ENCODE measurements at places on chromosomes 4 and X. TPM values are rescaled to one million over a fixed set of nuclear protein-coding genes. Genes with fewer than 3 reads are reported as not detected.

The VBP1 gene
- 27.2 TPM for total RNA-seq

The FAM236A gene
- not detected for total RNA-seq

The EFHC2 gene
- not detected for total RNA-seq

The PF4V1 gene
- not detected for total RNA-seq

The DRD5 gene
- total RNA-seq: not detected

The TMSB15A gene
- total RNA-seq: not detected

The CETN2 gene
- 28.8 TPM for total RNA-seq

The USP53 gene
- total RNA-seq: 126 TPM

The DCHS2 gene
- 2.0 TPM for total RNA-seq

The FBXO8 gene
- 50.8 TPM for total RNA-seq

The RAB9B gene
- 0.60 TPM for total RNA-seq

DNA sequence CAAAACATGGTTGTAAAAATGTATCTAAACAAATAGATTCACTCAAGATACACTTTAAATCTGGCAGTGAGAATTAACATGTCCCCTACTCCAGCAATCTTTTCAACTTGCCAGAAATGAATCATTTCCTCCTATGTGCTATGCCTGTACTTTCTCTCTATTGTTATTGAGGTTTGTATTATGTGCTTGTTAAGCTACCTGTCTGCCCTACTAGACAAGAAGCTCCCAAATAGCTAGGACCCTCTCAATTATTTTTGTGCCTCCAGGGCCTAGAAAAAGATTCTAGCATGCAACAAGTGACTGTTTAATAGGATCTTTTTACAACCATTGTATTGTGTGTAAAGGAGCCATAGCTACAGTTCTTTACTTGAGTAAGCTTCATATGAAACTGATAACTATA, 3.5 kb upstream of the SAP30 start:
- DNase-seq: no peak

DNA sequence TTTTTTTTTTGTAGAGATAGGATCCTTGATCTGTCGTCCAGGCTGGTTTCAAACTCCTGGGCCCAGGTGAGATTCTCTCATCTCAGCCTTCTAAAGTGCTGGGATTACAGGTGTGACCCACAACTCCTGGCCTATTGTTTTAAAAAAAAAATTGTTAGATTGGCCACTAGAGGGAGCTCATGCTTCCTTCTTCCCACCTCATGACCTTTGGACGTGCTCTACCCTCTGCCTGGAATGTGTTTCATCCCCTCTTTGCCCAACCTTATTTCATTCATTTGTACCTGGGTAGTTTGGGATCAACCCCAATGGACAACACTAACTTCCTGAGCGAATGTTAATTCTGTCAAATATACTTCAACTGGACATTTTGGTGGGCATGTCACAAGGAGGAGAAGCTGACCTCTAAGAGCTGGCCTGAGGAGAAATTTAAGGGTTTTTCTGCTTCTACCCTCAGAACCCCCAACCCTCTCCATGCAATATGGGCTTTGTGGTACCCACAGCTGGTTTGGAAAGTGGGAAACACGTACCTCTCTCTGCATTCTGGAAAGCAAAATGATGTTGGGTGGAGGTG, 6.4 kb downstream of the PPEF2 start:
- no peak for DNase-seq

- DNase-seq: no peak
Measured at GRCh38 chr4:71004281-71004851, 10.9 kb downstream of the DCK start.

GRCh38 chr4:3598695-3599227, 66.5 kb upstream of the LRPAP1 start:
- DNase-seq: no peak

DNA sequence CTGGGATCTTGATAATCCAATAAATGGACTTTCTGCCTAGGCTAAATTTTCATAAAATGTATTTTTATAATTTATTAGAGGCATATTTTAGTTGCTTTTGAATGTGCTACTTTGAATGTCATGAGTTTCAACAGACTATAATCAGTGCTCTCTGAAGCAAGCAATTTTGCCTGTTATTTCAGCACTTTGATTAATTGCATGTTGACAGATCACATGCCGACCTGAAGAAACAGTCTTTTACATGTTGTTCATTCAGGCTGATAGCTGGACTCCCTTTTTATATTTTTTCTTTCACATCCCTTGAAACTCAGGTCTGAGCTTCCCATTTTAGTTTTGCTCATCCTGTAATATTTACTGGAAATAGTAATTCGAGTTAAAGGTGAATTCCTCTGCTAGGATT, 341.0 kb downstream of the NAP1L3 start:
- DNase-seq: no peak

- DNase-seq: no peak
Measured at GRCh38 chr4:89800012-89800516, 36.9 kb downstream of the SNCA start.

DNA sequence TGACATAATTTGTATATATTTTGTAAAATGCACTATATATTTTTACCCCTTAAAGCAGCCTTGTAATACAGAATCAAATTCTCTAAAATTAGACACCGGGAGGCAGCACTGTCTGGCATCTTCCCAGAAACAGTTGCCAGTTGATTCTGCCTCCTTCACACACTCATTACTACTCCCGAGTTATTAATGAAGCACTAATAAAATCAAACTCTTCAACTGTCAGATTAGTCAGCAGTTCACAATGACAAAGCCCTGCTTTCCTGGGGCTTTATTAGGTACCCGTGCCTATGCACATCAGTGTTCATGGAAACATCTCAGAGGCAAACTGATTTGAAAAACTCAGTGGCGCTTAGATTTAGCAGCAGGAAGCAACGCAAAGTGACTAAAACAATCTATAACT, 103.5 kb upstream of the VEGFC start:
- no peak for DNase-seq

- no peak for DNase-seq
Measured at GRCh38 chr4:2363056-2363721, 55.3 kb downstream of the ZFYVE28 start.

DNA sequence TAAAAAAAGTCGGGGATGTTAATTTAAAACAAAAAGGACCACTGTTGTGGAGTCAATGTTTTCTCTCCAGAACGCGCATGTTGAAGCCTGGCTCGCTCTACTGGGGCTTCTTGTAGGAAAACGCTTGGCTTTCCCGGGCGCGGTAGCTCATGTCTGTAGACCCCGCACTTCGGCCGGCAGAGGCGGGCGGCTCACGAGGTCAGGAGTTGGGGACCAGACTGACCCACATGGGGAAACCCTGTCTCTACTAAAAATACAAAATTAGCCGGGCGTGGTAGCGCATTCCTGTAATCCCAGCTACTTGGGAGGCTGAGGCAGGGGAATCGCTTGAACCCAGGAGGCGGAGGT, 15.6 kb downstream of the NELFA start:
- DNase-seq: no peak

DNA sequence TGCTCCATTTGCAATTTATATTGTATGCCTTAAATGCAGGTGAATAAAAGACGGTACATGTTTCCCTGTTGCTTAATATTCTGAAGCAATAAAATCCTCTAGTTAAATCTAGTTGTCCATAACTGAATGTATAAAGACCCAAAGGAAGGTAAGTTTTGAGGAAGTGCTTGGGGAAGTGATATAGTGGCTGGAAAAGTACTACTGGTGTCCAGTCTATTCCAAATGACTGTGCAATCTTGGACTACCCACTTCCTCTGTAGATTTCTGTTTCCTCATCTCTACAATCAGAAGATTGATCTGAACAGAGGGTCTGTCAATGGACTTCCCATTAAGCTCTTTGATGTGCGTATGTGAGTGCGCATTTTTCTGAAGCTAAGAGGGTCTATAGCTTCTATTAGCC, 17.0 kb downstream of the SNCA start:
- DNase-seq: no peak

DNA sequence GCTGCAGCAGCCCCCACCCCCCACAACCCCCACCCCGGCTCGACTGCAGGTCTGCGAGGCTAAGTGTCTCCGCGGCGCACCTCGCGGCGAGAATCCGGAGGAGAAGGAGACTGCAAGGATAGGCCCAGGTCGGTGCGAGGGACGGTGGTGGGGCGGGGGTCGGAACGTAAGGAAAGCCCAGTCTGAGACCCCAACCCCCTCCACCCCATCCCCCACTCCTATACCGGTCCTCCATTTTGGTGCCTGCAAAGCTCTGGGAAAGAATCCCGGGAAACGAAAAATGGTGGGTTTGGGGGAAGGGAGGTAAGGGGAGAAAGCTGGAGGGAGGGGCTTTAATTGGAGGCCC, 614 bp downstream of the BEX3 start:
- no peak for DNase-seq

- no peak for DNase-seq
Measured at GRCh38 chr4:1721666-1722550, 587 bp downstream of the TACC3 start.

- no peak for DNase-seq
Measured at GRCh38 chr4:136893573-136893972, 638.7 kb downstream of the PCDH18 start.

DNA sequence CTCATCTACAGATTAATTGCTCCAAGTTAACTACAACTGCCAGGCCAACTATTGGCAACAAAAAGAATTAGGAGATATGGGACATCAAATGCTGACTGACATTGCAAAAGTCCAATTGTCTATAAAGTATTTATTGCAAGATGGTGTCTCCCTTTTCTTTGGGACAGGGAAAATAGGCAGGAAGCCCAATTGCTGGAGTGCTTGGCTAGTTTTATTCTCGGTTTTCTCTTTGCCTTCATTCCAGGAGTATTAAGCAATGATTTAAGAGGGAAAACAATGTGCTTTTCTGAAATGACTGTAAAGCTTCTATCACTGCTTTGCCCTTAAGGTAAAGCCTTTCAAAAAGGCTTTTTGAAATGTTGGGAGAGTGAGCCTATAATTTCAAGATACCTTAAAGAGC, 62.8 kb upstream of the DIAPH2 start:
- no peak for DNase-seq

DNA sequence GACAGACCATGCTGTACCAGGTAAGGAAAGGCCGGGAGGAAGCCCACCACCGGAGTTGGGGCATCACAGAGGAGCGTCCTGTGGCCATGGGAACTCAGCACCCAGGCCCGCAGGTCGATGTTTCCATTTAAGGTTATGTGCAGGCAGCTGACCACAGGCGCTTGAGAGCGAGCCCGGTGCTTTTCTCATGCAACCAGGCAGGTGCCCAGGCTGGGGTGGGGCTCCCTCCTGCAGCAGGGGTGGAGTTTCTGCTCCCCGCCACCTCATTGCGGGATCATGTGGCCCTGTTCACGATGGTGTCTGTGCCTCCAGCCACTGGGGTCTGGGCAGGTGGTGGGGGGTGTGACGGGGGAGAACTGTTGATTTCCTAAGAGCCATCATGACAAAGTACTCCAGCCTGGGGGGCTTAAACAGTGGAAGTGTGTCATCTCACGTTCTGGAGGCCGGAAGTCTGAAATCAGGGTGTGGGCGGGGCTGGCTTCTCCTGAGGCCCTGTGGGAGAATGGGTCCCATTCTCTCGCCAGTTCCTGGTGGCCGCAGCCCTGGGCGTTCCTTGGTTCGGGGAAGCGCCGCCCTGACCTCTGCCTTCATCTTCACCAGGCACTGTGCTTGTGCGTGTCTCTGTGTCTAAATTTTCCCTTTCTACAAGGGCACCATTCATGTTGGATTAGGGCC, 60.9 kb downstream of the CPZ start:
- no peak for DNase-seq

DNA sequence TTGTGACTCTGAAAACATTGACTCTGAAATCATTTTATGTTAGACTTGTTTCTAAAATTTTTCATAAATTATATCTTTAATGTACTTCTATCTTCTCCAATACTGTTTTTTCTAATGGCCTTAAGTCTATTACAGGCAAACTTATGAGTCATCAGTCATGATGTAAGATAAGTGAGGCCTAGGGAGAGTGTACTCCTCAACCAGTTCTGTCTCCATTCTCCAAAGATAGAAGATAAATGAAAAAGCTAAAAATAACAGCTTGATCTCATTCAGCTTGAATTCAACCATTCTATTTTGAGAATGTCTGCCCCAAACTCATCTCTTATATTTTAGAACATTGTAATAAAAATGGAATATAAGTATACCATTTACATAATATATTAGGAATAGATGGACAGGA, 34.5 kb downstream of the STBD1 start:
- no peak for DNase-seq

DNA sequence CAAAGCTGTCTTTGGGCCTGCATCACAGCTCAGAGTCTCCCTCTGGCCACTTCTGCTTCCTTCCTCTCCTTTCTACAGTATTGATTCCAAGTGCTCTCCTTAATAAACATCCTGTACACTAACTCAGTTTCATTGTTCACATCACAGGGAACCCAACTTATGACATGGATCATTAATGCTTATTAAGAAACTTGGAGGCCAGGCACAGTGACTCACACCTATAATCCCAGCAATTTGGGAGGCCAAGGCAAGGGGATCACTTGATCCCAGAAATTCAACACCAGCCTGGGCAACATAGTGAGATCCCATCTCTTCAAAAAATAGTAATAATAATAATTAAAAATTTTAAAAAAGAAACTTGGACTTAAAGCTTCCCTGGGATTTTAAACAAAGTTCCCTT, 89.2 kb upstream of the EFHC2 start:
- no peak for DNase-seq

GRCh38 chr4:47488706-47489105, 3.6 kb downstream of the ATP10D start:
- no peak for DNase-seq

- no peak for DNase-seq
Measured at GRCh38 chr4:7105276-7105675, 37.4 kb upstream of the GRPEL1 start.

GRCh38 chr4:94516067-94516466, 64.3 kb downstream of the PDLIM5 start:
- no peak for DNase-seq

GRCh38 chrX:82757614-82758013, 750.5 kb upstream of the POU3F4 start:
- no peak for DNase-seq

DNA sequence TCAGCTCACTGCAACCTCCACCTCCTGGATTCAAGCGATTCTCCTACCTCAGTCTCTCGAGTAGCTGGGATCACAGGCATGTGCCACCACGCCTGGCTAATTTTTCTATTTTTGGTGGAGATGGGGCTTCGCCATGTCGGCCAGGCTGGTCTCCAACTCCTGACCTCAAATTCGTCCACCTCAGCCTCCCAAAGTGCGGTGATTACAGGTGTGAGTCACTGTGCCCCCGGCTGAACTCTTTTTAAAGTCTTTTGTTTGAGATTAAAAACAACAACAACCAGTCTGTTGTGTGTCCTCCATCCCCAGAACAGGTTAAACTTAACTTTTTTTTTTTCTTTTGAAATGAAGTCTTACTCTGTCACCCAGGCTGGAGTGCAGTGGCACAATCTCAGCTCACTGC, 36.3 kb upstream of the RBPJ start:
- no peak for DNase-seq

- no peak for DNase-seq
Measured at GRCh38 chrX:119991005-119991787, 47.6 kb upstream of the NKAP start.
